PC-9 (cell line): ENCODE measurements at places on chromosomes 6 and 20.

- no peak for DNase-seq
Observed at GRCh38 chr6:57822896-57823358, 505.5 kb downstream of the PRIM2 start.

DNA sequence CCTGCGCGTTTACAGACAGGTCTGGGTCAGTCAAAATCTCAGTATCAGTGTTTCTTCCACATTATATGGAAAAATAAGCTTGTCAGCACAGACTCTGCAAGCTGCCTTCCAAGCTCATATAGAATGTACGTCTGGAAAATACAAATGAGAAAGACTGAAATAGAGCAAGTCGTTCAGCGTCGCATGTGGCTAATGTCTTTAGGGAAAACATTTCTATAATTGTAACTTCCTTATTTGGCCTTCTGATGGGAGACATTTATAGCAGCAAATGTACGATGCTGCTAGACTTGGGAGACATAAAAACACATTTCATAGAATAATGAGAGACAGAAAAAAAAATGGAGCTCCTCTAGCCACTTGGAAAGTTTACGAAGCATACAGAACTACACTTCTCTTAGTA lies 122.2 kb downstream of the KIF16B start:
- DNase-seq, result no peak

DNA sequence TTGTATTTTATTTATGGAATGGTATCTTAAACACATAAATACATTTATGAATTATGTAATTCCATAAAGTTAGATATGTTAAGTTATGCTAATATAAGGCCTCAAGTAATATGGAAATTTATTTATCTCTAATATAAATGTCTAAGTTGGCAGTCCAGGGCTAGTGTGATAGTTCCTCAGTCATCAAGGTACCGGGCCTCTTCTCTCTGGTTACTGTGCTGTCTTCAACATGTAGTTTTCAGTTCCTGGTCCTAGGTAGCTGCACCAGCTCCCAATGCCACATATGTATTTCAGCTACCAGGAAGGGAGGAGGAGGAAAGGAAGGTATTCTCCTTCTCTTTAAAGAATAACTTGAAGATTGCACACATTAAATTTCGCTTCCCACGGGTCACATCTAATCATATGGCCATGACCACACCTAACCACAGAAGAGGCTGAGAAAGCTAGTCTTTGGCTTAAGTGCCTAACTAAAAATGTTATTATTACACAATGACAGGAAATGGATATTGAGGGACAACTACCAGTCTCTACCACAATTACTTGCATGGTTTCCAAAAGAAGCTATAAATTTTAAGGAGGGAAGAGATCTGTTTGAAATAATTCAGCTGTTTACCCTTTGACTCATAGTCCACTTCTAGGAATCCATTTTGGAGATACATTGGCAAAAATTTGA lies 68.6 kb downstream of the BCKDHB start:
- no peak for DNase-seq

DNA sequence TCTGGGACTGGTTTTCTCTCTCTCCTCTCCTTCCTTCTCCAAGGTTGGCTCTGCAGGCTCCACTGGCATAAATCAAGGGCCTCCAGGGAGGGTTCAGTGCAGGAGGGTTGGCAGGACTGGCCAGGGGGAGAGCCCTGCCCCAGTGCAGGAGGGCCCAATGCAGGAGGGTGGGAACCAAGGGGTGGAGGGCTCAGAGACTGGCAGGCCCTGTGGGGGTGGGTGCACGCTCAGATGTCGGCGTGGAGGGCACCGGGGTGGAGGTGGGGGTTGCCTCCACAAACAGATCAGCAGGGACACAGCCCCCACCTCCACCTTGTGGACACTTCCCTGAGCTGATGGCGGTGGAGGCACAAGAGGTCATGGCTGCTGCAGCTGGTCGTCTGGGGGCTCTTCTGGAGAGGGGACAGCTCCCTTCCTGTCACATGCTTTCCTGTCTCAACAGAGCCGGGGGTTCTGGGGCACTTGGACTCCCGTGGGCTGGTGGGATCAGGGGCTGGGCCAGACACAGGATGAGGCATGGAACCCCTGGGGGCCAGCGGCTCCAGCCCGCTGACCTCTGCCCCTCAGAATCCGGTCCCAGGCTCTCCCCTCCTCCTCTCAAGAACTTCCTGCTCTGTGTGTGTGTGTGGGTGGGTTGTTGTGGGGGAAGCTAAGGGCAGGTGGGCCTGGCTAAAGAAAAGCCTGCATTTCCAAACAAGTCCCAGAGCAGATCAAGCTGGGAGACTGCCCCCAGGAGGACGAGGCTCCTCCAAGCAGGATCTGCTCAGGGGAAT lies 2.7 kb upstream of the ABHD16B start:
- no peak for DNase-seq

DNA sequence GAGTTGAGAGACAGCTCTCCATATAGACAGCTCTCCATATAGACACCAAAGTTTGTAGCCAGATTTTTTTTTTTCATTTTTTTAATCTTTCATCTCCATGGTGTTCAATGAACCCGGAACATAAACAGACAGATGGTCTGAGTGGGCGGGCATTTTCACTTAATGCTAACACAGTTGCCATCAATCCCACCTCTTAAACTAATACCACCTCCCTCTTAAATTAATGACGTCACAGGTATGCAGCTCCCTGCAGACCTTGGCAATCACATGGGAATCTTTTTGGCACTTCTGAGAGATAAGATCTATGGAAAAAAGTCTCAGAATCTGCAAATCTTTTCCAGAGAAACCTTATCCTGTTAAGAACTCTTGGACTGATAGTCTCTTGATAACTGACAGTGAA lies 43.2 kb downstream of the PFDN4 start:
- DNase-seq, result peak; percentile 66

- DNase-seq, result no peak
Observed at GRCh38 chr20:42338294-42339201, 720.4 kb upstream of the CHD6 start.

- no peak for DNase-seq
Observed at GRCh38 chr20:45378191-45378590, at the start of gene TP53TG5. TP53TG5 (minus strand) TSS chr20:45378325; CDS start chr20:45378236, 89 bp downstream.

DNA sequence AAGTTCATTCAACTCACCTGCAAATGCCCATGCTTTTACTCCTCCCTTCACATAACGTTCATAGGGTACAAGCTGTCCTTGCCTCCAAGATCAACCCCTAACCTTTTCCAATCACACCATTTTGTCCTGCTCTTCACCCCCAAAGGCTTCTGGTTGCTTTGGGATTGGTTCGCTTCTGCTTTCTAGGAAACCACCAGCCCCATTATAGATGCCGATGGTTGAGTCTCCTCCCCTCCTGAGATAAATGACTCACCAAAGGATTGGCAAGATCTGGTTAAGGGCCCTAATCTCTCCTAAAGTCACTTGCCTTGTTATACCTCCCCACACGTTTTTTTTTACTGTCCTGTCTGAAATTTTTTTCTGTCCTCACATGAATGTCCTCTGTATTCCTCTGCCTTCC lies 311.4 kb downstream of the HACE1 start:
- DNase-seq, result no peak

GRCh38 chr6:33192671-33193602 lies 670 bp upstream of the COL11A2 start:
- no peak for DNase-seq

DNA sequence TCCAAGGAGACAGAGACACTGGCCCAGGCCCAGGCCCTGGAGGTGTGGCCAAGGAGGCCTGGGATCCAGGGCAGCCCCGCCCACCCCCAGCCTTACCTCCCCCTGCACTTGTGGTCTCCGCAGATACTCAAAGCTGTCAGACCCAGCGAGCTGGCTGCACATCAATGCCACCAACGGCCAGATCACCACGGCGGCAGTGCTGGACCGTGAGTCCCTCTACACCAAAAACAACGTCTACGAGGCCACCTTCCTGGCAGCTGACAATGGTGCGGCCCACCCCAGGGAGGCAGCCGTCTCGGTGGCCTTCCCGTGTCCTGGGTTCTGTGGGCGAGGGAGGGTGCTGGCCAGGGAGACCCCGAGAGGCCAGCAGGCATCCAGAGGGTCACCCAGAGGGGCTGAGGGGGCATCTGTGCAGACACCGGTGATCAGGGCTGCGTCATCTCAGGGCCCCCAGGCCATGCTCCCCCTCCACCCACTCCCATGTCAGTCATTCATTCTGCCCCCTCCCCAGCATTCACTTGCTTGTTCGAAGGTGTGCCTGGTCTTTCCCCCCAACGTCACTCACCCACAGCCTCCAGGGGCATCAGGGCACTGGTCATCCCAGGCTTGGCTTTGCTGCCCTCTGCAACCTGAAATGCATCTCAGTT lies 141.3 kb downstream of the TAF4 start:
- DNase-seq, result no peak

GRCh38 chr6:6932968-6933367 lies 174.8 kb upstream of the RREB1 start:
- DNase-seq, result no peak

DNA sequence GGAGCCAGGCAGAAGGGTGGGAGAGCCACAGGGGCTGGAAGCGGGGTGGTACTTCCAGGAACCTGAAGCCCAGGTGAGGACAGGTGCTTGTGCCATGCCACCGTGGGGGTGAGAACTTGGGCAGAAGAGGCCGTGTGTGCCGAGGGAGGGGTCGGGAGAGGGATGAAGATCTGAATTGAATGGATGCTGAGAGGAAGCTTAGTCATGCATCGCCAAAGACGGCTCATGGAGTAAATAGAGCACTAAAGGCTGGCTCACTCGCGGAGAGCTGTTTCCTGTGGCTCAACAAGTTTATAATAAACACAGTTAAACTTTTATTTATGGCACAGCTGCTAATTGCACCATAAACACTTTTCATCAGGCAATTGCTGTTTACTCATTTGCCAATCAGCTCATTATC lies 21.7 kb upstream of the MYT1 start:
- no peak for DNase-seq

- no peak for DNase-seq
Observed at GRCh38 chr6:13624871-13625288, 9.7 kb downstream of the NOL7 start.

- no peak for DNase-seq
Observed at GRCh38 chr6:77816766-77817270, 164.0 kb downstream of the MEI4 start.

DNA sequence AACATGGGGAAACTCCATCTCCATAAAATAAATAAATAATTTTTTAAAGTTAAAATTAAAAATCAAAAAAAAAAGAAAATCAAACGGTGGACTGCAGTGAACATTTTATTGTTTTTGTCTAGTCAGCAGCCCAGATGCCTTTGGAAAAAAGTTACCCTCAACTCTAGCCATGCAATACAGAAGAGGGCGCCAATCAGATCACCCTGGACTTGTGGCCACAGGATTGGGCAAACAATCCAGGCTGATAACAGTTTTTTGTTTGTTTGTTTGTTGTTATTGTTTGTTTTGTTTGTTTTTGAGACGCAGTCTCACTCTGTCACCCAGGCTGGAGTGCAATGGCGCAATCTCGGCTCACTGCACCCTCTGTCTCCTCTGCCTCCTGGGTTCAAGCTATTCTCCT lies 30.5 kb upstream of the NELFCD start:
- DNase-seq, result no peak

- DNase-seq, result no peak
Observed at GRCh38 chr6:125165776-125166175, 12.2 kb downstream of the TPD52L1 start.

- peak; percentile 23 for DNase-seq
Observed at GRCh38 chr20:50673466-50674137, 17.7 kb downstream of the RIPOR3 start.

DNA sequence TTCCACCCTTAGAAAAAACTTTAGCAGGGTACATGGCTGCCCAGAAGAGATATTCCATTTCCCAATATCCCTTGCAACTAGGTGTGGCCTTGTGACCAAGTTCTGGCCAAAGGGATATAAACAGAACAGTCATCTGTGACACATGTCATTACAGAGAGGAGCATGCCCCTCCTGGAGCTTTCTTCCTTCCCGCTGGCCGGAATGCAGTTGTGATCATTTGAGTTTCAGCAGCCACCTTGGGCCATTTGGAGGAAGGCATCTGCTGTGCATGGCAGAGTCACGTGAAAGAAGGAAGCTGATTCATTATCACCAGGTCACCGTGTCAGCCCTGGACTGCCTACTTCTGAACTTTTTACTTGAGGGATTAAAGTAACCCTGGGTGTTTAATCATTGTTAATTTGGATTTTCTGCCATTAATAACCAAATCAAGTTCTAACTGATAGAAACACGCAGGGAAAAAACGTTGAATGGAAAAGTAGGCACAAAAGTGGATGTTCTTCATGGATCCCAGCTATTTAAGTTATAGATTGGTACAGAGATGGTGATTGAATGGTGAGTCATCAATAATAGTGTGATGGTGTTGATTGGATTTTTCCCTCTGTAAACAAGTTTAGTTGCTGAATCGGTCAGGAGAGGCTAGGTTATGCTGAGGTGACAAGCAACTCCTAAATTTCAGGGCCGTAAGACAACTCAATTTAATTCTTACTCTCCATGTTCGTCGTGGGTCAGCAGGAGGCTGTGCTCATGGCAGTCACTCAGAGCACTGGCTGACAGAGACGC lies 80.7 kb upstream of the CCDC167 start:
- no peak for DNase-seq

DNA sequence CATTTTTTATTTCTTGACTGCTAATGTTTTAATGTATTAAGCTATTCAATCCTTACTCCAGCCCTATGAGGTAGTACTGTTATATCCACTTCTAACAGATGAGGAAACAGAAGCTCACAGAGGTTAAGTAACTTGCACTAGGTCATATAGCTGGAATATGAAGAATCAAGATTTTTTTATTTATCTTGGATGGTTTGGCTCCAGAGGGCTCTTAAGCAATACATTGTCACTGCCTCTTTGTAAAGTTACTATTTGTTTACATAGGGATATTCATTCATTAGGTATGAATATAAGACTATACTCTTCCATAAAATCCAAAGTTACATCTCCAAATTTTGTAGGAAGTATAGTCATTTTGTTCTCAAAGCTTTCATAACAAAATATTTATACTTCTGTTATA lies 113.8 kb downstream of the LAMP5 start:
- DNase-seq, result no peak

DNA sequence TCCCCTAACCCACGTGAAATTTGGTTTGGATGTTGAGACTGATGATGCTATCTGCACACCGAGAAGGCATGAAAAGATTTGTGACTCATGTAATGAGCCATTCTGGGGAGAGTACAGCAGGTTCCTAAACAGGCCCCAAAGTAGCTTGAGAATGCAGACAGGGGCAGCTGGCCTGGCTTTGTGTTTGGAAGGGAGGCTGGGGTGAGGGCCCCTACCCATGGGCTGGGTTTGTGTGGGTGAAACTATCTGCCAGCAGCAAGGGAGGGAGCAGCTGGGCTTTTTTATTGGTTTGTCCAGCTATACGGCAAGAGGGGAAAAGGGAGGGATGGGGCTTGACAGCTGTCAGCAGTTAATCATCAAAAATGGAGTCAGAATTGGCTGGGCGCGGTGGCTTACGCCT lies 87.0 kb upstream of the RNF24 start:
- DNase-seq, result no peak

- DNase-seq, result peak; percentile 59
Observed at GRCh38 chr20:25039697-25040437, 18.1 kb downstream of the ACSS1 start.
